ENCODE measurements at places on chromosomes 1 and 21.
A peak's percentile ranks its signal among the peaks of the same experiment; 100 is the strongest.

- DNase-seq, result no peak
These were observed 56.6 kb downstream of the FGGY start for GRCh38 chr1:59353453-59353852.

- DNase-seq, result no peak
These were observed 12.7 kb upstream of the CPLANE2 start for GRCh38 chr1:16249596-16250241.

GRCh38 chr1:119987686-119988085 is 81.8 kb downstream of the NOTCH2 start:
- DNase-seq, result no peak

- no peak for DNase-seq
These were observed 128.8 kb upstream of the COA6 start for GRCh38 chr1:234244482-234244881.

- no peak for DNase-seq
These were observed 31.1 kb downstream of the GNAI3 start for GRCh38 chr1:109579491-109579890.

DNA sequence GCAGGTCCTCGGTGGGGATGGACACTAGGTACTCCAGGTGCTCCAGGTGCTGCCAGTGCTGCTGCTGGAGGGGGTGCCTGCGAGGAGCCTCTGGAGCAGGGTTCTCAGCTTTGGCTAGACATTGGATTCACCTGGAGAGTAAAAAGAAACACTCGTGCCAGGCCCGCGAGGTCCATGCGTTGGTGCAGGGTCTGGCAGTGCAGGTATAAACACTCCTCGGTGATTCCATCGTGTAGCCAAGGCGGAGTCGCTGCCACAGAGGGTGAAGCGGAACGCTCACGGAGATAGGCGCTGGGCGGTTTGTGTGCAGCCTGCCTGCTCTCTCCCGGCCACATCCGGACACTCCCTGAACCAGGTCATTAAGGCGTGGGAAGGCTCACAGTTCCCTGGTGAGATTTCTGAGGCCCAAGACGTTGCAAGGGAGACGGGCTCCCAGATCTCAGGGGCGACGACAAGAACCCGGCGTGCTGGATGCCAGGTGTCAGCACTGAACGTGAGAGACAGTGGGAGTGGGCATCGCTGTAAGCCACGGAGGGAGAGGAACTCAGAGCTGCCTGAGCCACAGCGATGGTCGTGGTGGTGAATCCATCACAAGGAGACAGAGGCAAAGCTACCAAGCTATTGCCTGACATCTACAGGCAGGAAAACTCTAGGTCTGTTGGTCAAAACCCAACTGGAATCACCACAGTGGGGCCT is 17.2 kb upstream of the SUMO3 start:
- no peak for DNase-seq

GRCh38 chr1:223041481-223041880 is 101.6 kb downstream of the TLR5 start:
- no peak for DNase-seq

DNA sequence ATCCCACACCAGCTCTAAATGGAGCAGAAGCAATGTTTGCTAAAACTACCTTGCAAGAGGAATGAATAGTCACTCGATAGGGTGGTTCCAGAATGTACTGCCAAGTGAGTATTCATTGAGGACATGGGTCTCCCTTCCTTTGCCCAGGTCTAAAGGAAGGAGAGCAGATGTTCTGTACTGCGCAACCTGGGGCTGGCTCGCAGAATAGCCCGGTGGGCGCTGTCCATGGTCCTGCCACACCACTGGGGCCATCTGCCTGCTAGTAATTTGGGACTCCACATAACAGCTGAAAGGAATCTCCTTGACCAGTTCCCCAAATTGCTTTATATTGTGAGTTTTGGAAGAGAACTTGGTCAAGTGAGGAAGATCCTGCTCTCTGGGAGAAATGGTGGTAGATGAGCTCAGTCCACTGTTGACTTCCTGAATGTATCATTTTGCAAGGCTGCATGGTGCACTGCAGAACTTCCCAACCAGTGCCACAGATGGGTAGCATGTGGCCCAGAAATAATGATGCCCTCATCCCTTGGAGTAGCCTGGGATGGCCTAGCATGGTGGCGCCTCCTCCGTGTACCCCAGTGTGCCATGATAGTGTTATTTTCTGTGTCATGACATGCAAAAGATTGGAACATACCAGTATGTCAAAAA is 5.7 kb downstream of the SLC6A17 start:
- DNase-seq, result peak; percentile 58

- no peak for DNase-seq
These were observed 163.6 kb upstream of the ARHGEF16 start for GRCh38 chr1:3290915-3291314.

DNA sequence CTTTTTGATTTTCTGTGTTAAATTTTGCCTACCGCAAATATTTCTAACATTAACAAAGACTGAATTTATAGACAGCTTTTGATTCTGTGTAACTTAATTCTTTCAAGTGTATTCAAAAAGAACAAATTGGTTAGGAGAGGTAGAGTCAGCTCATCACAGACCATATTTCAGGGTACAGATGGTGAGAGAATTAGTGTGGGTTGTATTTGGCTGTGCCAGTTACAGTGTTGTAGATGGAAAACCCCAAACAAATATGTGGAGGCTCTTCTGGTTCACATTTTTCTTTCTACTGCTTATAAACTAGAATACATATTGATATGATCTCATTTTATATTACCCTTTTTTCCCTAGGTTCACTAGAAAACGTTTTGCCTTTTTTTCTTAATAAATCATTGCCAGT is 11.1 kb downstream of the RCAN3 start:
- DNase-seq, result no peak

GRCh38 chr1:6775261-6776043 is 9.8 kb upstream of the CAMTA1 start:
- DNase-seq, result no peak

GRCh38 chr1:192527950-192528349 is 47.6 kb upstream of the RGS1 start:
- no peak for DNase-seq

- DNase-seq, result no peak
These were observed 64.0 kb downstream of the SLC9A1 start for GRCh38 chr1:27090911-27091310.

DNA sequence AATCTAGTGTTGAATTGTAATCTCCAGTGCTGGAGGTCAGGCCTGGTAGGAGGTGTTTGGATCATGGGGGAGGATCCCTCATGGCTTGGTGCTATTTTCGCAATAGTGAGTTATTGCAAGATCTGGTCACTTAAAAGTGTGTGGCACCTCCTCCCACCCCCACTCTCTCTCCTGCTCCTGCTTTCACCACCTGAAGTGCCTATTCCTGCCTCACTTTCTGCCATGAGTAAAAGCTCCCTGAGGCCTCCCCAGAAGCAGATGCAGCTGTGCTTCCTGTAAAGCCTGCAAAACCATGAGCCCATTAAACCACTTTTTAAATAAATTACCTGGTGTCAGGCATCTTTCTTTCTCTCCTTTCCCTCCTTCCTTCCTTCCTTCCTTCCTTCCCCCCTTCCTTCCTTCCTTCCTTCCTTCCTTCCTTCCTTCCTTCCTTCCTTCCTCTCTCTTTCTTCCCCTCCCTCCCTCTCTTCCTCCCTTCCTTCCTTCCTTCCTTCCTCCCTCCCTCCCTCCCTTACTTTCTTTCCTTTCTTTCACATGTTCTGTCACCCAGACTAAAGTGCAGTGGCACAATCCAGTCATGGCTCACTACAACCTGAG is 172.4 kb downstream of the C1orf21 start:
- no peak for DNase-seq

- peak; percentile 12 for DNase-seq
These were observed 24.8 kb upstream of the ITPKB start for GRCh38 chr1:226763905-226764264.

DNA sequence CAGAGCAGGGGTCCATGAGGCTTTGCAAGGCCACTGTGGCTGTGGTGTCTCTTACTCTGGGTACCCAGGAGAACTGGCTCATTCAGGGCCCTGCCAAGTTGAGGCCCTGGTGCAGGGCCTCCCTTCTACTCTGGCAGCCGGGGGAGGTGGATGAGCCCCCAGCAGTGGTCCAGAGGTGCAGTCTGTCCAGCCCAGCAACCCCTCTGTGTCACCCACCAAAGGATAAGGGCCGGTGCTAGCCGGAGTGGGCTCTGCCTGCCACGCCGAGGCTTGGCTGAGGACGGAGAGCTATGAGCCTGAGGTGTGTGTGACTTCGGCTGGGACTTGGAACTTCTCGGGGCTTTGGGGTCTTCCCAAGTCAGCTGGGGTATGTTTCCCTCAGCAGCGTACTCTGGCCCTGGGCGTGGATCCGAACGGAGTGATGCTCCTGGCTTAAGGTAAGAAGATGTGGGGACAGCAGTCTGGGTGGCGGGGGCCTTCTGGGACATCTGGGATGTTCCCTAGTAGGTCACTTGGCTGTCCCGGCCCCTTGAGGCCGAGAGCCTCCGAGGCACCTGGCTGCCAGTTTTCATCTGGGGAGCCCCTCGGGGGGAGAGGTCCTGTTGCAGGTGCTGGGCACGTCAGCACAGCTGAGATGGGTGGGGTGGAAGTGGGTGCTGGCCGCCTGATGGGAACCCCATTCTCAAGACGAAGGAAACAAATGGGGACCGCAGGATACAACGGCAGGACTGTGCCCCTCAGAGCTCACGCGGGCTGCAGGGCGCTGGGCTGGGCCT is 25.9 kb downstream of the RUNX3 start:
- no peak for DNase-seq

- no peak for DNase-seq
These were observed 116.0 kb downstream of the BCAR3 start for GRCh38 chr1:93565496-93566206.

- no peak for DNase-seq
These were observed 88.2 kb upstream of the ABCD3 start for GRCh38 chr1:94329986-94330385.

DNA sequence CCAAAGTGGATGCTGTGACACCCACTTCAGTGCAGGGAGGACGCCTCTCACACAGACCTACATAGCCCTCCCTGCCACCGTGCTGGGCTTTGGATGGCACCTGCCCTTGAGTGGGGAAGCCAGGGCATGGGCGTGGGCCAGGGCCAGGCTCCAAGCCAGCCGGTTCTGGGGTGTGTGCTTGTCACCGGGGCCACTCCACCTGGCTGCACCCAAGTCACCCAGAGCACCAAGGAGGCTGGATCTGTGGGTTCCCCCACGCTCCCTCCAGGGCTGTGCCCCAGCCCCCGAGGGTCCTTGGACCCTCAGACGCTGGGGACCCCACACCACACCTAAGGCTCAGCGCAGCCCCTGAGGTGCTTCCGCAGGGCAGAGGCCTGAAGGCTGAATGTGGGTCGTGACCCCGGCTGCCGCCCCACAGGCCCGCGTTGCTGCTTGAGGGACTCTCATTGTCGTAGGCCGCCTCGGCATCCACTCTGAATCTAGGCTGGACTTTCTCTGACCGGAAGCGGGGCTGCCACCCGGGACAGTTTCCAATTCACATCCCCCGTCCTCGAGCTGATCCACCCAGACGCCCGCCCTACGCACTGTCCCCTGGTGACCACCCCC is 1.5 kb downstream of the MXRA8 start:
- DNase-seq, result no peak

GRCh38 chr1:20486457-20487235 is 636 bp upstream of the CAMK2N1 start:
- no peak for DNase-seq

- no peak for DNase-seq
These were observed 482.2 kb downstream of the CAMTA1 start for GRCh38 chr1:7267493-7267892.

GRCh38 chr1:23108918-23109533 is 59.6 kb downstream of the LUZP1 start:
- DNase-seq, result no peak

DNA sequence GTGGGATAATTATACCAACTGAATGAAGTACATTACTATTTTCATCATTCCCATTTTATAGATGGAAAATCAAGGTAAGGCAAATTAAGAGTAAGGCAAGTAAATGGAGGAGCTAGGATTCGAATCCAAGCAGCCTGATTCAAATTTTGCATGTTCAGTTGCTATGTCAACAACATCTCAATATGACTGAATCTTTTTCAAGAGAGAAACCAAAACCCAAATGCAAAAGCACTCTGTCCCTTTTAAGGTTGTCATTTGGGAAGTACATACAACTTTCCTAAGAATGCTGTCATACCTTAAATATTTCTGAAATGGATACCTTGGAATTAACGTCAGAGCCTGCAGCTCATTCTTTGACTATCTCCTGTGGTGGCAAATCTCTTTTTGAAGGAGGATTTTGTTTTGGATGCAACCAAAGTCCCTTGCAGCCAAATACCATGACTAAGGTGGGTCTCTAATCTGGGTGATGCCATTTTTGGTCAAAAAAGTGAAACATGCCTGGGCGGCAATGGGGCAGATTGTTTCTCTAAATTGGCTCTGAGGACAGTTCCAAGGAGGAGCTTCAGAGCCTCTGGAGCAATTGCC is 25.4 kb downstream of the ADAMTS1 start:
- DNase-seq, result no peak

DNA sequence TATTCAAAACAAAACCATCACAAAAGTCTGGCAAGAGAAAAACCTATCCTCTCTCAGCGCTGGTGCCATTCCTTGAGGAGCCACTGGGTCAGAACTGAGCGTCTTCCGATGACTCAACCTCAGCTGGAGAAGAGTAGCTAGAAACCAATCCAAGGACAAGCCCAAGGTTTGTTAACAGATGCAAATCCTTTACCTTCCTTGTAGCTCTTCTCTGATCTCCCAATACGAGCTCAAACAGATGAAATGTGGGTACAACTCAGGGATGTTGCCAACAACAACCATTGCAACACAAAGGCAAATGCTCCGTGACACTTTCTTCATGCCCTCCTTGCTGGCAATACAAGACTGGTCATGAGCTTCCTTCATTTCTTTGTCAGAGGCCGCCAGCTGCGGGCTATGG is 337.1 kb downstream of the SIPA1L2 start:
- DNase-seq, result no peak

DNA sequence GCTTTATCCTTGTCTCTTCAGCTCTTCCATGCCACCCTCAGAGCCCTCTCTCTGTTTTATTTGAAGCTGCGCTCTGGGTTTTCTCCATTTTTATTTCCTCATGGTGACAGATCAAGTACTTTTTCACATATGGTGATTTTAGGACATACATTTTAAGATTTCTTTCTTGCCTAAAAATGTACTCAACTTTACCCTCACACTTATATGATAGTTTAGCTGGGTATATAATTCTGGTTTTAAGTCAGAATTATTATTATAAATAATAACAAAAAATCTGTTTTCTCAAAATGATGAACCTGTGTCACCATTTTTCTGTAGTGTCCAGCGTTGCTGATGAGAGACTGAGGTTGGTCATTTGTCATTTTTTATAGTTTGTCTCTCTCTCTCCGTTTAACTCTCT is 754 bp upstream of the KRTAP10-5 start:
- no peak for DNase-seq

- no peak for DNase-seq
These were observed 6.3 kb downstream of the KLHL21 start for GRCh38 chr1:6596351-6596750.

DNA sequence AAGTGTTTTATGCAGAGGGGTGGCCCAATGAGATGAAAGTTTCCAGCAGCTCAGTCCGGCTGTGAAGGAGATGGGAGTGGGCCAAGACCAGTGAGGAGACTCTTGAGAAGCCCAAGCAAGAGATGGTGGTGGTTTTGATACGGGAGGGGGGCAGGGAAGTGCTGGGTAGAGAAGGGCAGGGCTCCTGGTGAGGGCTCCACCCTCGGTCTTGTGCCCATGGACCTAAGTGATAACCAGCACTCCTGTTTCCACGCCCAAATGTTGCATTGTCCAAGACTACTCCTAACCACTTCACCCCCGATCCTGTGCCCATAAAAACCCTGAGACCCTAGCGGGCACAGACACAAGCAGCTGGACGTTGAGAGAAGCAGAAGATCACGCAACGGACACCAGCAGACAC is 140.9 kb downstream of the MIS18A start:
- no peak for DNase-seq

- no peak for DNase-seq
These were observed 14.3 kb downstream of the ADAMTSL4 start for GRCh38 chr1:150563340-150564038.
